WTC11 (cell line): ENCODE measurements at places on chromosomes 3 and 15.

DNA sequence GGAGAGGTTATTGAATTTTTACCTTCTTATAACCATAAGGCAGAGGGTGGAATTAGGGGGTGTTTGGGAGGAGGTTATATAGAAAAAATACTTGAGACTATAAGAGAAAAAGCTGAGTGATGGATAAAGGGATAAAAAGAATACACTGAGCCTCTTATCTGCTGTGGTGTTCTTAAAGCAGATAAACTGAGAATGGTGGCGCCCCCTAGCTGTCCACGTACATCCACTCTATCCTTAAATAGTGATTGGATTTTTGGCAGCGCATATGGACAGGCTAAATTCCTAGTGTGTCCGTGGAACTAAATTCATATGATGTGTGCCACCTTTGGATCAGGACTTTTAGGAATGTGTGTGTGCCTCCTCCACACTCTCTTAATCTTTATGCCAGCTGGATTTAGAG lies 121.1 kb downstream of the OXSM start:
- DNase-seq: peak; percentile 69
- no peaks in the 10 kb centered on the region for H3K27me3 ChIP-seq
- H3K4me3 ChIP-seq: no peak overlapping the region
- peaks cover 9% of the 10 kb centered on the region for H3K4me1 ChIP-seq
- no peaks in the 10 kb centered on the region for H3K36me3 ChIP-seq

DNA sequence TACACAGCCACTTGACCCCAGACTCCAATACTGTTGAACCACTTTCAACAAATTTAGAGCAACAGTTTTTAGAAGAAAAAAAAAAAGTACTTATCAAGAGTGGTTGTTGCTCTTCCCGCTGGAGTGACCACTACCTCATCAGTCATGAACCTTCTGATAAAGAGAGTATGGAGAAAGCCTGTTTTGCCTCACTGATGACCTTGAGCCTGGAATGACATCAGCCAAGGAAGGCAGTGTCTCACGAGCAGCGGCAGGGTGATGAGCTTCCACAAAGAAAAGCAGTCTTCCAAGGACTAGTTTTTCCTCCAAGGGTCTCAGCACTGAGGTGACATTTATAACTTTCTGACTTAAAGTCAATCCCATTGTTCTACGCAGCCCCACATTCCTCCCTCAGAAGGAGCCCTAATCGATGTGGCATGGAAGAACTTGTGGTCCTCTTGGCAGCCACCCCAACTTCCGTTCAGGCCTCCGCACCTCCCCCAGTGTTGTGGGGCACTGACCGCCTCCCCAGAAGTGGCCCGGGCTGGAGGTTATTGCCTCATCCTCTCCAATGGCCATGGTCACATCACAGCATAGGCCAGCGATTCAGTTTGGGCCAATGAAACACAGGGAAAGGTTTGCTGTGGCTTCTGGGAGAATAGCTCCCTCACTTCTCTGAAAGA lies 1.8 kb upstream of the CYP11A1 start:
- H3K4me3 ChIP-seq: no peak overlapping the region
- no peaks in the 10 kb centered on the region for H3K36me3 ChIP-seq
- peaks cover 21% of the 10 kb centered on the region for H3K4me1 ChIP-seq
- 0 out of 2 replicates have a peak overlapping the region, but pooled peaks have one; percentile 15 for H3K27ac ChIP-seq

DNA sequence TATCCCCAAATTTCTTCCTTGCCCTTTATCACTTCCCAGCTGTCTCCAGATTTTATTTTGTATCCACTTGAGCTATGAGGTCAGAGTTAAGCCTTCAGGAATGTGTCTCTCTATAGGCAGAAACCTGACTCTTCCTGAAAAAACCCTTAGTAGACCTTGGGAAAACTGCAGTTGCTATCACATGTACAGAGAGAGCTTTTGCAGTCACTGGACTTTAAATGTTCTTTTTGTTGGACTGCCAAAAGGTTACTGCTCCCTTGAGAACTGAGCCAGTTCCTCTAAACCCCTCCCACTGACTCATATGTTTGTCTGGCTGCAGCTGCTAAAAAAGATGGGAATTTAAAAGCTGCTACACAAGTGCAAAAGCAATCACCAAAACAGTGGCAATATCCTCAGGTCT lies 169.1 kb upstream of the CCDC54 start:
- no peak overlapping the region for H3K4me3 ChIP-seq
- no peaks in the 10 kb centered on the region for H3K27me3 ChIP-seq
- no peaks in the 10 kb centered on the region for H3K36me3 ChIP-seq
- peak overlapping the region; percentile 62; the same call in 1 of the 2 replicates for H3K27ac ChIP-seq
- peaks cover 13% of the 10 kb centered on the region for H3K4me1 ChIP-seq

DNA sequence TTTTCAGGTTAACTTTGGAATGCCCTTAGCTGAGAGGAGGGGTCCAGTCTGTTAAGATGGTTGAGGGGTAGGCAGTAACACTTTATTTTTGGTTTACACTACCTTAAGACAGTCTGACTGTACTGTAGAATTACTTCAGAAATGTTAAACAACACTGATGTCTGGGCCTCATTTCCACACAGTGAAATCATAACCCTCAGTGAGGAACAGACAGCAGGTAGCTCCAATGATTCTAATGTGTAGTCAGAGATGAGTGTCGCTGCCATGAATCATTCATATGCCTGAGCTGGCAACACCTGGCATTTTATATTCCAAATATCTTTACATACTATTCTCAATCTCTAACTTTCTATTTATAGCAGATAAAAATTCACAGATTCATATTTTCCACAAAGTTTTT lies 37.3 kb upstream of the POU1F1 start:
- H3K4me1 ChIP-seq: peaks cover 4% of the 10 kb centered on the region; the same call in 1 of the 2 replicates
- no peaks in the 10 kb centered on the region for H3K27me3 ChIP-seq
- H3K27ac ChIP-seq: no peak overlapping the region
- no peak overlapping the region for H3K4me3 ChIP-seq
- H3K36me3 ChIP-seq: no peaks in the 10 kb centered on the region

DNA sequence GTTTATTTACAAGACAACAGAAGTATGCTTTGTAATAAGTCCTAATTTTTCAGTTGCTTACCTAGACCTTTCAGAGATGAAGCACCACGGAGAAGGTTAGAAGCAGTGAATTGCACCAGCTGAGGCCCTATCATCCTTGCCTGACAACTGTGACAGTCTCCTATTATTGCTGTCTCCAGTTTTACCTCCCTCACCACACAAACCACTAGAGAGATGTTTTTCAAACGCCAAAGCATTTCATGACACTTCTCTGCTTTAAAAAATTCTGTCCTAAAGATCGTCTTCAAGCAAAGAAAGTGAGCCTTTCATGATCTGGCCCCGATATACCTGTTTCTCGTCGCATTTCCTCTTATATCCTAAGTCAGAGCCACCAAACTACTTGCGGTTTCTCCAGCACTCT lies 72.3 kb upstream of the TSPAN3 start:
- no peak overlapping the region for H3K27ac ChIP-seq
- DNase-seq: no peak
- peaks cover 5% of the 10 kb centered on the region; the same call in 1 of the 2 replicates for H3K4me1 ChIP-seq
- peaks cover 39% of the 10 kb centered on the region for H3K36me3 ChIP-seq
- no peaks in the 10 kb centered on the region for H3K27me3 ChIP-seq

GRCh38 chr3:148202386-148202785 lies 495.3 kb upstream of the AGTR1 start:
- no peaks in the 10 kb centered on the region for H3K36me3 ChIP-seq
- H3K27me3 ChIP-seq: no peaks in the 10 kb centered on the region
- peaks cover 10% of the 10 kb centered on the region for H3K4me1 ChIP-seq
- peak; percentile 33 for DNase-seq

- no peak overlapping the region; the same call in 1 of the 2 replicates for H3K4me3 ChIP-seq
- no peaks in the 10 kb centered on the region for H3K27me3 ChIP-seq
- peaks cover 66% of the 10 kb centered on the region for H3K4me1 ChIP-seq
- peak overlapping the region; percentile 4; the same call in 1 of the 2 replicates for H3K27ac ChIP-seq
- no peak for DNase-seq
Observed at GRCh38 chr15:98873441-98874218, 134.0 kb downstream of the PGPEP1L start.

- peaks cover 28% of the 10 kb centered on the region for H3K4me1 ChIP-seq
- H3K4me3 ChIP-seq: peak overlapping the region; percentile 89
- H3K27me3 ChIP-seq: peaks cover 12% of the 10 kb centered on the region
- no peaks in the 10 kb centered on the region for H3K36me3 ChIP-seq
- DNase-seq: peak; percentile 64
Observed at GRCh38 chr15:29822684-29823459, 604 bp upstream of the TJP1 start.

- no peaks in the 10 kb centered on the region for H3K36me3 ChIP-seq
- H3K4me3 ChIP-seq: no peak overlapping the region
- H3K27me3 ChIP-seq: no peaks in the 10 kb centered on the region
- H3K27ac ChIP-seq: no peak overlapping the region
- peaks cover 42% of the 10 kb centered on the region for H3K4me1 ChIP-seq
- DNase-seq: no peak
Observed at GRCh38 chr3:143851331-143852017, 3.2 kb upstream of the SLC9A9 start.

DNA sequence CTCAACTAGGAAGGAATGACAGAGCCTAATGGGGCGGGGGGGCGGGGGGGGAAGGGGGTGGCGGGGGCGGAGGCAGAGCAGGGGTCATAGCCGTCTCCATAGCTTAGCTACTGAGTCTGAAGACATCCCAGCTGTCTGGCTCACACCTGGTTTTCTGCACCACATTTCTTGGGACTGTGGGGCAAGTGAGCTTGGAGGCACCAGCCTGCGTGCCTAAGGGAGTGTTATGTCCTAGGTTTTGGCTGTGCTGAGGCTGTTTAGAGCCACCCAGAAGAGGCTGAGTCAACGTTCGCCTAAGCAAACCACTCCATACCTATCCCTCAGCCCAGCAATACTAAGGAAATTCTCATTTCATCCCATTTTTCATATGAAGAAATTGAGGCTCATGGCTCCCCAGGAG lies 1.4 kb downstream of the IL17RD start:
- DNase-seq: no peak
- no peak overlapping the region for H3K27ac ChIP-seq
- H3K27me3 ChIP-seq: peaks cover 24% of the 10 kb centered on the region

DNA sequence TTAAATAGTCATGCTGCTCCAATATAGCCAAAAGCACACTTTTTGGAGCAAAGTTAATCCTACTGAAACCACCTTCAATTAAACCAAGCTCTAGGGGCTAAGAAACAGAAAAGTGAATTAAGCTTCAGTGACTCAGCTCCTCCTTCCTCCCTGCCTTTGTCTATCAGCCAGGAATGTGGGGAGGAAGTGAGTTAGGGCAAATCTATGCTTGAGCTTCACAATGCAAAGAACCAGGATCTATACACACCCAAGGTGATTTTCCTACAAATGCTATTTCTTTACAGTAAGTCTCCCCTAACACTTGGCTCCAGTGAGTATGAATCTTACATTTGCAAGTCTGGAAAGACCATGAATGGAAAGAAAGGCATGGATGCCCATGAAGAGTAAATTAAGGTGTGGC lies 212.1 kb downstream of the P3H2 start:
- peaks cover 17% of the 10 kb centered on the region for H3K4me1 ChIP-seq
- H3K27me3 ChIP-seq: no peaks in the 10 kb centered on the region
- no peak overlapping the region for H3K4me3 ChIP-seq
- H3K36me3 ChIP-seq: no peaks in the 10 kb centered on the region
- H3K27ac ChIP-seq: no peak overlapping the region
- no peak for DNase-seq

DNA sequence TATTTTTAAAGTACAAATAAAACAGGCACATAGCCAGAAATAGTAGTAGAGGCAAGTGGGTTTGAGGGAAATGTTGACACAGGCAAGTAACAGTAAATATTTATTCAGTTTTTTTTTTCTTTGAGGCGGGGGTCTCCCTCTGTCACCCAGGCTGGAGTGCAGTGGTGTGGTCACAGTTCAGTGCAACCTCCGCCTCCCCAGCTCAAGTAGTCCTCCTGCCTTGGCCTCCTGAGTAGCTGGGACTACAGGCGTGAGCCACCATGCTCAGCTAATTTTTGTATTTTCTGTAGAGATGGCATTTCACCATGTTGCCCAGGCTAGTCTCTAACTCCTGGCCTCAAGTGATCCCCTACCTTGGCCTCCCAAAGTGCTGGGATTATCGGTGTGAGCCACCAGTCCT lies 43.5 kb downstream of the PHLDB2 start:
- DNase-seq: no peak
- H3K4me1 ChIP-seq: no peaks in the 10 kb centered on the region
- H3K27me3 ChIP-seq: no peaks in the 10 kb centered on the region
- peaks cover 28% of the 10 kb centered on the region for H3K36me3 ChIP-seq
- no peak overlapping the region for H3K4me3 ChIP-seq

- no peaks in the 10 kb centered on the region for H3K27me3 ChIP-seq
- no peak for DNase-seq
- H3K27ac ChIP-seq: no peak overlapping the region
- no peak overlapping the region for H3K4me3 ChIP-seq
Observed at GRCh38 chr3:188037195-188037718, 116.7 kb upstream of the LPP start.

DNA sequence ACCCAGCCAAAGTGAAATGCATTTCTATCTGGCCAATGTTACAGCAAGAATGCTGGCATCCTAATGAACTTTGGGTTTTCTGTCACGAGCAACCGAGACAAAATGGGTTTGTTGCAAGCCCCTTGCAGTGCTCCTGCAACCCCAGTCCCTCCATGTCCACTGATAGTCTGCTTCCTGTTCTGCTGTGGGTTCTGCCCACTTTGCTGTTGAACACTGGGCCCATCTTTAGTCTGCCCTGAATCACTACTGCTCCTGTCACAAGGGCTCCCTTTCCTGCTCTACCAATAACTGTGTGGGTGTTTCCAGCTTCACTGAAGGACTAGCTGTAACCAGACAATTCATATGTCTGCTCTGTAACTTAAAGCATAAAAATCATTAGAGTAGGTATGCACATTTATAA lies 12.7 kb upstream of the OXSR1 start:
- DNase-seq: no peak
- H3K4me1 ChIP-seq: no peaks in the 10 kb centered on the region
- no peaks in the 10 kb centered on the region; the same call in 1 of the 2 replicates for H3K27me3 ChIP-seq
- no peak overlapping the region for H3K27ac ChIP-seq
- no peak overlapping the region for H3K4me3 ChIP-seq

GRCh38 chr3:182891364-182891763 lies 89.0 kb downstream of the DCUN1D1 start:
- H3K4me3 ChIP-seq: no peak overlapping the region
- H3K4me1 ChIP-seq: no peaks in the 10 kb centered on the region
- no peaks in the 10 kb centered on the region for H3K27me3 ChIP-seq
- no peaks in the 10 kb centered on the region for H3K36me3 ChIP-seq
- no peak for DNase-seq

DNA sequence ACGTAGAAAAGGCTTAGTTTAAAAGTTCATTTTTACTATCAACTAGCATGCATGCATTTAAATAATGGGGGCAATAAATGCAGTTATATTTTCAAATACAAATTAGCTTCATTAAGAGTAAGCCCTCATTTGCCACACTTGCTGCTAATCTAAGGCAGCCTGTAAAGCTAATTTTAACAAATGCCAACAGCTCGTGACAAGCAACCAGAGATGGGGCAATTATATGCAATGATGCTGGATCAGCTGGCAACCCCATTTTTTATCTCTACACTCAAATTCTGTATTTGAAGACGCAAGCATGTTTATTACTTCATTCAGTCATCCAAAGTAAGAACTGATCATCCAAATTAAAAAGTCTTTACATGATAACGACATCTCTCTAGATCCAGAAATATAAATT lies 12.1 kb downstream of the RFTN1 start:
- H3K27ac ChIP-seq: no peak overlapping the region
- H3K27me3 ChIP-seq: peaks cover 15% of the 10 kb centered on the region
- no peak for DNase-seq
- peaks cover 16% of the 10 kb centered on the region for H3K4me1 ChIP-seq

- 0 out of 2 replicates have a peak, but pooled peaks cover 3% of the 10 kb centered on the region for H3K4me1 ChIP-seq
- no peak for DNase-seq
- no peaks in the 10 kb centered on the region for H3K27me3 ChIP-seq
- H3K27ac ChIP-seq: no peak overlapping the region
- H3K36me3 ChIP-seq: no peaks in the 10 kb centered on the region
Observed at GRCh38 chr3:42706721-42707619, 4.4 kb upstream of the HHATL start.

- H3K27me3 ChIP-seq: no peaks in the 10 kb centered on the region
- H3K4me1 ChIP-seq: no peaks in the 10 kb centered on the region
- no peak overlapping the region for H3K4me3 ChIP-seq
- H3K36me3 ChIP-seq: peaks cover 4% of the 10 kb centered on the region
- H3K27ac ChIP-seq: no peak overlapping the region
Observed at GRCh38 chr3:176959867-176960266, 237.4 kb downstream of the TBL1XR1 start.
